ENCODE measurements at places on chromosomes 13 and 19.

- DNase-seq: no peak
These were observed 7.6 kb upstream of the PTBP1 start for GRCh38 chr19:789701-790060.

DNA sequence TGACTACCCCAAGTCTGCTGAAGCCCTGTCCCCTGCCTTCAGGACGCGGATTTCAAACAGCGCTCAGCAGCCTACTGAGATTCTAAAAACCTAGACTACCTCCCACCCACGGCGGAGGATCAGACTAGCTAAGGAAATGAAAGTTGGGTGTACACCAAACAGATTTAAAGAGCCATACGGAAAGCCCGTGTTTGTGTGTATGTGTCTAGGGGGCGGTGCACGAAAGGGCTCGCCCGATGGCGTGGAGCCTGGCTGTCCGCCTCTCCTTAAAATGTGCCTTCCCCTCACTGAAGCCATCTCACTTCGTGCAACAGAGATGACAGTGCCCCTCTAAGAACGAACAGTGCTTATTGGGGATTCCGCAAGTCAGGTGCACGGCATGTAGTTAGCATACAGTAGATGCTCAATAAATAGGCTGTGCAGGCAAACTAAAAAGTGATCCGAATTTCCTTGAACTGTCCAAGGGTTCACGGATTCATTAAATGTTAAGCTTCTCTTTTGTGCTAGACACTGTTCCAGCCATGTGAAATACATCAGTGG lies 639 bp downstream of the LENG1 start:
- no peak for DNase-seq

DNA sequence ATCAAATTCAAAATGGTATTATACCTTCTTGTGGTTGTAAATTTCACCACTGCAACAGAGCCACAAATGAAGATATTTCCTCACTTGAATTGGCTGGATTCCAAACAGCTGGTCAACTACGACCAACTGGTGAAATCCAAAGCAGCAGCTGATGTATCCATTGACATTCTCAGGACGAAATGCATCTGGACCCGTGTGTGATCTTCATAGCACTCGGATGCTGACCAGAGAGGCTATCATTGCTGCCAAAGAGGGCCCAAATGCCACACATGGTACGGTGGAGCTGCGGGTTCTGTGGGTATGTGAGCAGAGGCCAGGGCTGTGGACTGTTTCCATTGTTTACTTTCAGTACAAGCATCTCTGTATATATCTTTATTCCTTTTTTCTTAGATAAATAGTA lies 25.6 kb upstream of the PCCA start:
- DNase-seq: peak; percentile 7

- no peak for DNase-seq
These were observed 12.9 kb upstream of the IGFL1 start for GRCh38 chr19:46216612-46217011.

DNA sequence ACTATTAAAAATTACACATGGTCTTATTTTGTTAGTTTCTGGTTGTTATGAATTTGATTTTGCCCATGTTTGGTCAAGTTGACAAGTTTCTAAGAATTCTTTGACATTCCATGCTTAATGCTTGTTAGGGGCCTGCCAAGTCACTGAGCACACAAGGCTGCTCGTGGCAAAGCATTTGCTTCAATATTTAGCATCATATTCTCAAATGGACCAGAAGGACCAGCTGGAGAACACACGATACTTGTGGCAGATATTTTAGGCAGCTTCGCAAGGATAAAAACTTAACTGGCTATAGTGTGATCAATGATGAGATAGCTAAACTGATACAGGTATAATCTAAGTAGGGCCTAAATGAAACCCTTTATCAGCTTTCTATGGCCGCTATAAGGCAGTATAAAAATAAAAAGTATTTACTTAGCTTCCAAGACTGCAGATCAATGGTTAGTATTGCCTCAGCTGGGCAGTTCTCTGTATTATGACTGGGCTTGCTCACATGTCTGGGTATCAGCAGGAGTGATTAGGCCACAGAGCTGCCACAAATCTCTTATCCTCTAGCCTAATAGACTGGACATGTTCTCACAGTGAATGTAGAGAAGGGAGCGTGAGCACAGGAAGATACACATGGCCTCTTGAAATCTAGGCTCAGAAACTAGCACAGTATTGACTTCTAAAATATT lies 155.9 kb upstream of the SPRY2 start:
- DNase-seq: no peak

DNA sequence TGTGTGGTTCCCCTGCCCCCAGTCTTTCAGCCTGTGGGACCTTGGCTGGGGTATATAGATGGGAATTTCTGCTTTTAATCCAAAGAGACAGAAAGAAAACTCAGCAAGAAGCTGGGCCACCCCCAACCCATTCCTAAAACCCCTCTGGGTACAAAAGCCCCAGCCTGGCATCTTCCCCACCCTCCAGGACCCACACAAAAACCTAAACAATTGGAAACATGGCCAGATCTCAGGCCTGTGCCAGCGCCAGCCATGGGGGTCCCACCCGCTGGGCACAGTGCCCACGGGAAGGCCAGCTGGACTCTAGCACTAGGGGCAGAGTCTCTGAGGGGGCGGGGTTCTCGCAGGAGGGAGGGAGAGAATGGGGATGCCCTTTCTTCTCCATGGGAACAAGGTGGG lies 8.6 kb downstream of the LYL1 start:
- DNase-seq: no peak

- DNase-seq: no peak
These were observed 61.1 kb upstream of the KPNA3 start for GRCh38 chr13:49853535-49853934.

- DNase-seq: no peak
These were observed 230.5 kb downstream of the FGF9 start for GRCh38 chr13:21901336-21901735.

GRCh38 chr13:49046002-49046401 lies 70.3 kb downstream of the FNDC3A start:
- no peak for DNase-seq

DNA sequence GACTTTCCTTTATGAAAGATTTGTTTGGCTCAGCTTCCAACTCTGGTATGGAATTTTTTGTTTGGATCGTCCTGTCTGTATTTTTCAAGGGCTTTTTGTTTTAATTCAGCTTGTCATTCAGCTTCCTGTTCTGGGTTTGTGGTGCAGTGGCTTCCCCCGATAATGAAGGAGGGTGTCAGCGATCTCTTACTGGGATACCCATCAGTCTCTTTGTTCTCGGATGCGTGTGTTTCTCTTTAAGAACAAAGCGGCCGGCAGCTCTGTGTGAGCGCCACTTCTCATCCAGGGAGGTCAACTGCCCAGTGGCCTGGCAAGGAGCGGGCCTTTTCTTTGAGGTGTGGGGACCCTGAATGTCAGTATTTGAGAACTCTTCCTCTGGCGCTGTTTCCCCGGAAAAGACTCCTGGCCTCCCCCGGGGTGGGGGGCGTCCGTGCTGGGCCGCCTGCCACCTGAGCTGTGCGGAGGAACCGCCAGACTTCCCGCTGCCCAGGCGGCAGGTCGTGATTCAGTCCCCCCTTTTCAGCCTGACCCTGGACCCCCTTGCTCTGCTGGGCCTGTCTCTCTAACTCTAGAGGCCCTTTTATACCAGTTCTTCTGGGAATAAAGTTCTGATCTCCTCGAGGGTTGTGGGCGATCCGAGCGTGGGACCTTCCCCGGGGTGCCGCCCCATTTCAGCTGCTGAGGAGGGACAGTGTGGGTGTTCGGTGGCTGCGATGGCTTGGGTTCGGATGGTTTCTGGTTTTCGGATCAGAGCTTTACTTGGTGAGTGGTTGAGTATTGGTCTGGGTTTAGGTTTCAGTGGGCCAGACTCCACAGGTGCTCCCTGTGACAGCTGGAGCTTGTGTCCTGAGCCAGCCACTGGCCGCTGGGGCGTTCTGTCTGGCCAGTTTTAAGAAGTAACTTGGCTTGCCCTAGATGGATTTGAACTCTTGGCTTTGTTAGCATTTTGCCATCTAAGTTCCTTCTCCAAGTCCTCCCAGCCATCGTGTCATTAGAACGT lies 3.4 kb downstream of the SF3A2 start:
- DNase-seq: peak; percentile 44

DNA sequence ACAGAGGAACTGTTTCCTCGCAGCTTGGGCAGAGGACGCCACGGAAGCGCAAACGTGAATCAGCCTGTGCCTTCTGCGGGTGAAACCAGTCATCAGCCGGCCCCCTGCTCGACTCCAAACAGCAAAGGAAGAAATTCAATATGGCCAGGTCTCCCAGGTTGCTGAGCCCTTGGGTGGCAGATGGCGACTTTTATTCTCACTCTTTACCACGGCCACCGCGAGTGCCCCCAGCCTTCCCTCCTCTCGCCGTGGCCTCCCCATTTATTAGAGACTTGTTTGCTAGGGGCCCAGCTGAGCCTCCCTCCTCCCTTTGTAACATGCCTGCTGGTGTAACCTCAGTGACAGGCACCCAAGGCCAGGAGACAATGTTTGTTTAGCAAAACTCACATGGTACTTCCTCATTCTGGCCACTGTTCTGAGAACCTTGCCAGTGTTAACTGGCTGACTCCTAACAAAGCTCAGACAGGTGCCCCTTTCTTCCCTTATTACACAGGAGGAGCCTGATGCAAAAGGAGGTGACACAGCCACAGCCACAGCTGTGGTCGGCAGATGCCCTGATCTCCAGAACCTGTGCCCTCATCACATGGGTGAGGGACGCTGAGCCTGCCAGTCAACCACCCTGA lies 5.8 kb downstream of the RAB20 start:
- no peak for DNase-seq

DNA sequence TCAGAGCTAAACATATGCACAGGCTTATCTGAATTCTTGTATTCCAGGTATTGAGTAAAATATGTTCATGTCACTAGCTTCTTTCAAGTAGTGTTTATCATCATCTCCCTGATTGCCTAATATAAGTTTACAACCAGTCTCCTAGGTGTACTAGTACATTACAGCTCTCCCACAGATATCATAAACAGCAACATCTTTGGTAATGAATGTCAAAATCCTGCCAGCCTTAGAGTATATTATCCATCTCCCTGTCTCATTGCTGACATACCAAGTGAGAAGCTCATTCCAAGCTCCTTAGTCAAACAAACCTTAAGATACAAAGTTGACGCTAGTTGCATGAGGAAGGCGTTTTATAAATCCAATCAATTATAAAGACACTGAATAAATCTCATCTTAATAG lies 689.1 kb upstream of the GPC6 start:
- DNase-seq: no peak

Measured in fibroblast of skin of scalp (primary cell).